ENCODE measurements at places on chromosomes 11 and 22.

DNA sequence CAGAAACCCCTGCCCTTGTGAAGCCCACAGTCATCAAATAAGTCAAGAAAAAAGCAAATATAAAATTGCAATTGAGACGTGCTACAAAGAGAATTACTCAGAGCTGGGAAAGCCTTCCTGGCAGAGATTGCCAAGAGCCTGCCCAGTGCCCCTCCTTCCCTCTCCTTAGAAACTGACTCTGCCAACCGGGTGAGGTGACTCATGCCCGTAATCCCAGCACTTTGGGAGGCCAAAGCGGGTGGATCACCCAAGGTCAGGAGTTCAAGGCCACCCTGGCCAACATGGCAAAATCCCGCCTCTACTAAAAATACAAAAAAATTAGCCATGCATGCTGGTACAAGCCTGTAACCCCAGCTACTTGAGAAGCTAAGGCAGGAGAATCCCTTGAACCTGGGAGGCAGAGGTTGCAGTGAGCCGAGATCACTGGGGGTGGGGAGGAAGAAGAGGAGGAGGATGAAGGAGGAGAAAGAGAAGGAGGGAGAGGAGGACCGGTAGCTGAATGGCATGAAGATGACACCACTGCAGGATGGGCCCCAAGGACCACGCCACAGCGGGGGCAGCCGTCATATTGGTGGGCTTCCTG lies 76.1 kb upstream of the RTL6 start:
- no peak for DNase-seq

GRCh38 chr11:65403607-65404121 lies 17.2 kb downstream of the FRMD8 start:
- DNase-seq: no peak

- no peak for DNase-seq
These were observed 428.7 kb downstream of the TBC1D22A start for GRCh38 chr22:47190957-47191670.

GRCh38 chr11:65377777-65378176 lies 4.7 kb downstream of the SLC25A45 start:
- no peak for DNase-seq

All from stimulated activated CD8-positive, alpha-beta memory T cell treated with anti-CD3 and anti-CD28 coated beads, Interleukin-4, amount 100 ng/mL, for 1 hour (primary cell).